ENCODE measurements at places on chromosomes 2 and 18.

DNA sequence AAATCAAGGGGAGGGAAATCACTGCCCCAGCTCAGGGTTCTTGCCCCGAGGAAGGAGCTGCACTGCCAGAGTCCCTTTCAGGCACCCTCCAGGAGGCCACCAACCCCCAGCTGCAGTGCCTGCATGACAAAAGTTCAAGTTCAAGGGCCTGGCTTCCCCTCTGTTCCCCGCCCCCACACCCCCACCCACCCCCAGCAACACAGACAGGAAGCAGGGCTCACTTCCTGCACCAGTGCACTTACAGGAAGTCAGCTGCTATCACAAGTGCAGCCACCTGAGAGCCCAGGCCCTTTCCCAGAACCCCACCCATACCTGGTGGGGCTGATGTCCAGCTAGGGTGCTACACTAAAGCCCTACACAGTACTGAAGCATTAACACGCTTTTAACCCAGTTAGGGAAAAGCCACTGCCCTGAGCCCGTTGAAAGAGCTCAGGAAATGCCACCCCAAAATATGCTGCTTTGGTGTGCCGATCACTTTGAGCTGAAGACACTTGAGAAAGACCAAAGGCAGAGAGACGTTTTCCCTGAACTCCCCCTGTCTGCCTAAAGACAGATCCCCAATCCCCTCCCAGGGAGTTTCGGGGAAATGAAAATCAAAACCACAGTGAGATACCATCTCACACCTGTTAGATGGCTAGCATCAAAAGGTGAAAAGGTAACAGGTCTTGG, 109.9 kb upstream of the CAB39 start:
- H3K4me1 ChIP-seq: peaks cover 6% of the 10 kb centered on the region
- no peak overlapping the region for H3K27ac ChIP-seq
- peaks cover 9% of the 10 kb centered on the region for H3K27me3 ChIP-seq
- no peaks in the 10 kb centered on the region for H3K36me3 ChIP-seq
- no peak overlapping the region for H3K4me3 ChIP-seq
- DNase-seq: no peak

- H3K27me3 ChIP-seq: peaks cover 5% of the 10 kb centered on the region
- H3K27ac ChIP-seq: no peak overlapping the region
- DNase-seq: no peak
- H3K4me3 ChIP-seq: no peak overlapping the region
These were observed 183.5 kb upstream of the OSR1 start for GRCh38 chr2:19541884-19542283.

DNA sequence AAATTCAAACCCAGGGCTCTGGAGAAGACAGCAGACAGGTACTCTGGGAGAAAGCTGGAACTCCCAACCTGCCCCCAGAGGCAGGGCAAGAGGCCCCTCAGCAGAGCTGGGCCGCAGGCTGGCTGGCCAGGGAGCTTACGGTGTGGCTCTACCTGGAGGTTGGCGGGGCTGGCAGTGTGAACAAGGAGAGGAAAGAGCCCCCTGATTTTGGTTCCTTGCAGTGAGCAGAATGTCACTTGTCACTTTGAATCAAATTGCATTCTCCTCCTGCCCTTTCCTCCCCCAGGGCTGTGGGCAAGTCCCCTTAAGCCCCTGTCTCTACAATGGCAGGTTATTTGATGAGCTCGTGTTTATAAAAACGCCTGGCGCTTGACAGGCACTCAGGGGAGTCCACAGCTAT, 32.6 kb downstream of the MYO7B start:
- no peak overlapping the region for H3K27ac ChIP-seq
- H3K4me1 ChIP-seq: peaks cover 2% of the 10 kb centered on the region
- peaks cover 10% of the 10 kb centered on the region for H3K27me3 ChIP-seq
- no peak for DNase-seq

GRCh38 chr18:50287028-50287440, 458 bp downstream of the CXXC1 start:
- no peak for DNase-seq
- peaks cover 25% of the 10 kb centered on the region for H3K27me3 ChIP-seq
- H3K36me3 ChIP-seq: peaks cover 21% of the 10 kb centered on the region

GRCh38 chr2:176174824-176175708, 13.4 kb upstream of the HOXD1 start:
- H3K4me1 ChIP-seq: peaks cover 59% of the 10 kb centered on the region
- H3K27ac ChIP-seq: no peak overlapping the region
- peaks cover 41% of the 10 kb centered on the region for H3K27me3 ChIP-seq
- peaks cover 15% of the 10 kb centered on the region for H3K36me3 ChIP-seq

- no peaks in the 10 kb centered on the region for H3K4me1 ChIP-seq
- no peak for DNase-seq
- H3K27ac ChIP-seq: no peak overlapping the region
- no peaks in the 10 kb centered on the region for H3K27me3 ChIP-seq
- H3K4me3 ChIP-seq: no peak overlapping the region
These were observed 14.5 kb upstream of the CPLX4 start for GRCh38 chr18:59332986-59333385.

- H3K4me3 ChIP-seq: no peak overlapping the region
- peaks cover 11% of the 10 kb centered on the region for H3K4me1 ChIP-seq
- peaks cover 3% of the 10 kb centered on the region for H3K27me3 ChIP-seq
- no peaks in the 10 kb centered on the region for H3K36me3 ChIP-seq
- DNase-seq: no peak
These were observed 59.3 kb downstream of the SERTAD2 start for GRCh38 chr2:64594226-64594989.

- no peak for DNase-seq
- no peak overlapping the region for H3K4me3 ChIP-seq
- H3K27ac ChIP-seq: peak overlapping the region; percentile 53
- H3K4me1 ChIP-seq: peaks cover 56% of the 10 kb centered on the region
These were observed 20.2 kb upstream of the DARS1 start for GRCh38 chr2:136005462-136006196.

GRCh38 chr2:82994151-82994550, 1464.9 kb downstream of the SUCLG1 start:
- H3K27me3 ChIP-seq: peaks cover 2% of the 10 kb centered on the region
- no peaks in the 10 kb centered on the region for H3K4me1 ChIP-seq
- DNase-seq: no peak
- H3K27ac ChIP-seq: no peak overlapping the region
- no peak overlapping the region for H3K4me3 ChIP-seq

- H3K4me1 ChIP-seq: peaks cover 15% of the 10 kb centered on the region
- no peak for DNase-seq
- peaks cover 7% of the 10 kb centered on the region for H3K27me3 ChIP-seq
- no peak overlapping the region for H3K27ac ChIP-seq
- no peak overlapping the region for H3K4me3 ChIP-seq
- H3K36me3 ChIP-seq: no peaks in the 10 kb centered on the region
These were observed 118.7 kb downstream of the KLHL29 start for GRCh38 chr2:23503682-23504081.

- no peak overlapping the region for H3K27ac ChIP-seq
- H3K36me3 ChIP-seq: peaks cover 5% of the 10 kb centered on the region
- DNase-seq: no peak
These were observed 20.1 kb upstream of the WIPF1 start for GRCh38 chr2:174617718-174618117.

- no peak for DNase-seq
- no peaks in the 10 kb centered on the region for H3K27me3 ChIP-seq
- H3K4me1 ChIP-seq: peaks cover 10% of the 10 kb centered on the region
- H3K36me3 ChIP-seq: no peaks in the 10 kb centered on the region
- H3K4me3 ChIP-seq: no peak overlapping the region
These were observed 137.4 kb upstream of the RBMS1 start for GRCh38 chr2:160630801-160631590.

DNA sequence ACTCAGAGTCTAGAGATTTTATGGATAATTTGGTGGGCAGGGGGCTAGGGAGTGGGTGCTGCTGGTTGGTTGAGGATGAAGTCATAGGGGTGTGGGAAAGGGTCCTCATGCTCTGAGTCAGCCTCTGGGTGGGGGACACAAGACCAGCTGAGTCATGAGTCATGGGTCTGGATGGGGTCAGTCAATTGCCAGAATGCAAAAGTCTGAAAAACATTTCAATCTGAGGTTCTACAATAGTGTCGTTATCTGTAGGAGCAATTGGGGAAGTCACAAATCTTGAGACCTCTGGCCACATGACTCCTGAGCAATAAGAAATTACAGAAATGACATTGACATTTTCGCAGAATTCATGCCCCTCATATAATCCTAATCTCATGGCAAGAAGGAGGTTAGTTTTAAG, 15.1 kb downstream of the NMS start:
- no peak for DNase-seq
- no peak overlapping the region for H3K4me3 ChIP-seq
- no peaks in the 10 kb centered on the region for H3K27me3 ChIP-seq

- DNase-seq: no peak
- peaks cover 13% of the 10 kb centered on the region for H3K4me1 ChIP-seq
- peaks cover 5% of the 10 kb centered on the region for H3K36me3 ChIP-seq
- no peak overlapping the region for H3K4me3 ChIP-seq
- H3K27me3 ChIP-seq: peaks cover 3% of the 10 kb centered on the region
- no peak overlapping the region for H3K27ac ChIP-seq
These were observed 18.6 kb upstream of the GYPC start for GRCh38 chr2:126637386-126637785.

GRCh38 chr2:234292962-234293243, 204.0 kb downstream of the ARL4C start:
- no peak for DNase-seq
- peaks cover 5% of the 10 kb centered on the region for H3K4me1 ChIP-seq
- H3K36me3 ChIP-seq: no peaks in the 10 kb centered on the region

GRCh38 chr2:28201671-28202180, 190.9 kb upstream of the FOSL2 start:
- no peak overlapping the region for H3K4me3 ChIP-seq
- H3K27ac ChIP-seq: no peak overlapping the region
- H3K36me3 ChIP-seq: no peaks in the 10 kb centered on the region
- peaks cover 2% of the 10 kb centered on the region for H3K27me3 ChIP-seq

- H3K36me3 ChIP-seq: no peaks in the 10 kb centered on the region
- H3K4me1 ChIP-seq: peaks cover 9% of the 10 kb centered on the region
- H3K27ac ChIP-seq: no peak overlapping the region
- H3K4me3 ChIP-seq: no peak overlapping the region
- peaks cover 2% of the 10 kb centered on the region for H3K27me3 ChIP-seq
These were observed 61.0 kb downstream of the CDCA7 start for GRCh38 chr2:173415431-173416381.

DNA sequence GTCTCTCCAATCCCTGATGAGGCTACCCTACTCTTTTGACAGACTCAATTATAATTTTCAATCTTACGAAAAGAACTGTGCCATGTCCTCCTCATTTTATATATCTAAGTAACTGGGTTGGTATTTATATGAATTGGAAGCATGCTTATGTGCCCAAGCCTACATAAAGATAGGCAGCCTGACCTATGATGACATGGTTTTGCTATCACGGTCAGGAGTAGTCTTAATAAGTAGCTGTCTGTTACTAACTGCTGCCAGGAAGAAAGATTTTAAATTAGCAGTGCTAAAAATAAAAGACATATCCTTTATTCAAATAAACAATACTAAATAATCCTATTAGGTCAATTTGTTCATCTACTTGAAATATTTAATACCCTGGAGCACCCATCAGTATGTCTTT, 102.0 kb upstream of the DTNA start:
- no peak overlapping the region for H3K4me3 ChIP-seq
- DNase-seq: no peak
- no peaks in the 10 kb centered on the region for H3K36me3 ChIP-seq
- no peaks in the 10 kb centered on the region for H3K4me1 ChIP-seq
- peaks cover 1% of the 10 kb centered on the region for H3K27me3 ChIP-seq

DNA sequence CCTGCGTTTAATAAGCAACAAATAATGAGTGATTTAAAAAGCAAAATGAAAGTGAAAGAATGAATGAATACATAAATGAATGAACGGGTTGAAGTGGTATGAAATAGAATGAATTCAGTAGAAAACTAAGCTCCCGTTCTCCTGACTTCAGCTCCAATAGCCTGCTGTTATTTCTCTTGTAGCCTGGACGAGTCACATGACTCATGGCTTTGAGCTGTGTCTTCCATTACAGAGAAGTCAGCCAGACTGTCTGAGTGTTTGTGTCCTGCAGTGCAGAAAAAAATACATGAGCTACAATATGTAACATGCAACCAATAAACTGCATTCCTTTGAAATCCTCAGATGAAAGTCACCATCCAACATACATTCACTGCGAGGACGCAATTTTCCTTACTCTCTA, 21.2 kb downstream of the SCG2 start:
- H3K36me3 ChIP-seq: no peaks in the 10 kb centered on the region
- H3K27ac ChIP-seq: no peak overlapping the region
- H3K27me3 ChIP-seq: peaks cover 2% of the 10 kb centered on the region
- H3K4me3 ChIP-seq: no peak overlapping the region
- no peak for DNase-seq

- H3K27ac ChIP-seq: peak overlapping the region; percentile 100
- peaks cover 8% of the 10 kb centered on the region for H3K27me3 ChIP-seq
- H3K4me3 ChIP-seq: peak overlapping the region; percentile 60
- H3K36me3 ChIP-seq: no peaks in the 10 kb centered on the region
- H3K4me1 ChIP-seq: peaks cover 68% of the 10 kb centered on the region
- DNase-seq: peak; percentile 64
These were observed 49.2 kb upstream of the LGALSL start for GRCh38 chr2:64404743-64405142.

GRCh38 chr2:189181706-189182105, 2.1 kb upstream of the COL5A2 start:
- no peak overlapping the region for H3K4me3 ChIP-seq
- peaks cover 32% of the 10 kb centered on the region for H3K4me1 ChIP-seq
- H3K27ac ChIP-seq: no peak overlapping the region
- no peaks in the 10 kb centered on the region for H3K36me3 ChIP-seq

GRCh38 chr2:152594022-152594766, 123.1 kb downstream of the PRPF40A start:
- peaks cover 7% of the 10 kb centered on the region for H3K4me1 ChIP-seq
- H3K27me3 ChIP-seq: peaks cover 3% of the 10 kb centered on the region
- no peak overlapping the region for H3K4me3 ChIP-seq
- no peak overlapping the region for H3K27ac ChIP-seq

DNA sequence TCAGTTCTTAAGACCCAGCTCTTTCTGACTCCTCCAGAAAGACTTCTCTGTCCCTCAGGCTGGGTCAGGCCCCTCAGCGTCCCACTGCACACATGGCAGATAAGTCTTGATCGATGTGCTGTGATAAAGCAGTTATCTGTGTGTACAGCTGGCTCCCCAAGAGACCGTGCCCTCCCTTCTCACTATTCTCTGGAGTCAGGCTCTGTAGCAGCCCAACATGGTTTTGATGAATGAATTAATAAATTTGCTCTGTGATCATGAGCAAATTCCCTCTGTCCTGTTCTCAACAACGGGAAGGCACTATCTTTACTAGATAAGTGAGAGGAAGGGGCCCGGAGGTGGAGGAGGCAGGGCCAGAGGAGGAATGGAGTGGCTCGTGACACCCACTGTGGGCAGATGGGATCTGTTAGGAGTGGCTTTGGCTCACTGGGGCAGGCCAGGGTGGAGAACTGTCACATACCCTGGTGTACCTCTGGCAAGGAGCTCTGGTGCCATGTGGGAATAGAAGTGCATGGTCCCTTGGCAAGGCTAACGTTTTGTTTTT, 48.3 kb downstream of the ZFP36L2 start:
- peaks cover 9% of the 10 kb centered on the region for H3K36me3 ChIP-seq
- peak overlapping the region; percentile 90 for H3K27ac ChIP-seq
- H3K4me3 ChIP-seq: no peak overlapping the region
- no peak for DNase-seq
- peaks cover 26% of the 10 kb centered on the region for H3K4me1 ChIP-seq

DNA sequence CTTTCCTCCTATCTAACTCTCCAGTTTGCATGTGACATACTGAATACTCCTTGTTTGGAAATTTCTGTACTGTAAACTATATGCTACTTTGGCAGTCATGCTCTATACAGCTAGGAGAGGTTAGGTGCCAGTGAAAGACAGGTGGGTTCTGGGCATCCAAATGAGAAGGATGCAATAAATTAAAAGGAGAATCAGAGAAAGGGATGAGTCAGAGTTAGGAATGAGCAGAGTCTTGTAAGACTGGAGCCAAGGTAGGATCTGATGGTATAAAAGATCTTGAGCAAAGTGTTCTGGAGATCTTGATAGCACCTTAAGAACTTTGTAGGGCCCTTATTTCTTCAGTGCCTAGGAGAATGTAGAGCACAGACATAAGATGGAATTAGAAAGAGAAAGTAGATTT, 58.7 kb upstream of the STAM2 start:
- DNase-seq: no peak
- peaks cover 1% of the 10 kb centered on the region for H3K27me3 ChIP-seq
- H3K4me3 ChIP-seq: no peak overlapping the region

All from endothelial cell (in vitro differentiated cells).